ENCODE measurements at places on chromosomes 5 and 9. TPM values are rescaled to one million over a fixed set of nuclear protein-coding genes. Genes with fewer than 3 reads are reported as not detected.

Gene LVRN
- 0.18 TPM for total RNA-seq

Gene ADAMTS2
- not detected for total RNA-seq

Gene IFNA16
- total RNA-seq, result not detected

Gene HK3
- total RNA-seq, result 1.5 TPM

Gene SLC36A2
- not detected for total RNA-seq

Gene FOXD4L5
- not detected for total RNA-seq

Gene FBXW11
- total RNA-seq, result 46.9 TPM

Gene OR1B1
- not detected for total RNA-seq

Gene PCDHA7
- total RNA-seq, result not detected

Gene NOXA1
- 0.66 TPM for total RNA-seq

Gene MYMK
- not detected for total RNA-seq

Gene GM2A
- 12.7 TPM for total RNA-seq

Gene NFX1
- 45.6 TPM for total RNA-seq

Gene CTNND2
- total RNA-seq, result not detected

Gene LHX3
- not detected for total RNA-seq

Gene CD274
- 13.2 TPM for total RNA-seq

Gene INSL6
- not detected for total RNA-seq

Gene CDKN2B-AS1
- total RNA-seq, result 0.58 TPM

Gene OGN
- total RNA-seq, result not detected

Gene IFNA2
- total RNA-seq, result not detected

Gene CCNO
- 0.20 TPM for total RNA-seq

Gene PFN3
- total RNA-seq, result not detected

Gene UBE2QL1
- total RNA-seq, result not detected

Gene CDX1
- not detected for total RNA-seq

Gene EQTN
- not detected for total RNA-seq

Gene OLFM1
- total RNA-seq, result not detected

Gene CDO1
- not detected for total RNA-seq

Gene RASGEF1C
- total RNA-seq, result not detected

Gene GADD45G
- 2.6 TPM for total RNA-seq

Gene SLC22A4
- 2.6 TPM for total RNA-seq

Gene SCGB3A2
- total RNA-seq, result not detected

Gene DMRT3
- total RNA-seq, result not detected

Gene ANKRD33B
- total RNA-seq, result 29.6 TPM

Gene ADAMTSL1
- total RNA-seq, result not detected

Gene PCDHB9
- total RNA-seq, result not detected

Gene ANXA6
- total RNA-seq, result 452 TPM

Gene FGF10
- not detected for total RNA-seq

Gene IFNK
- total RNA-seq, result not detected

Gene PCA3
- total RNA-seq, result not detected

Gene RPL7A
- total RNA-seq, result 3,139 TPM

Gene NPDC1
- total RNA-seq, result 24.6 TPM

Gene BARHL1
- not detected for total RNA-seq

Gene HEXB
- total RNA-seq, result 57.4 TPM

Gene PTPRD
- total RNA-seq, result 0.02 TPM

Gene FRMD3
- total RNA-seq, result 0.62 TPM

Gene SH2D3C
- 14.1 TPM for total RNA-seq

Gene UAP1L1
- total RNA-seq, result 15.3 TPM

Gene SPATA31D1
- total RNA-seq, result not detected

Gene EGFLAM
- not detected for total RNA-seq

Gene ITGA2
- 2.8 TPM for total RNA-seq

Gene PCDHGA1
- 0.07 TPM for total RNA-seq
